Activated T-cell treated with anti-CD3 and anti-CD28 coated beads, Interleukin-2, amount 50 U/mL, for 72 hours (primary cell): ENCODE measurements at places on chromosomes 3 and 15. TPM values are rescaled to one million over a fixed set of nuclear protein-coding genes. Genes with fewer than 3 reads are reported as not detected.

Gene PLEKHO2
- total RNA-seq, result 15.3 TPM

Gene IL17RE
- 5.5 TPM for total RNA-seq

Gene MOBP
- 0.34 TPM for total RNA-seq

Gene SPSB4
- total RNA-seq, result not detected

Gene TTC21A
- 2.0 TPM for total RNA-seq

Gene AMT
- 7.4 TPM for total RNA-seq

Gene PLS1
- 5.3 TPM for total RNA-seq

Gene NFKBIZ
- 116 TPM for total RNA-seq

Gene CHST13
- total RNA-seq, result not detected

Gene GPR149
- total RNA-seq, result not detected

Gene TRIM42
- not detected for total RNA-seq
